ENCODE measurements at places on chromosomes 1 and 21.

DNA sequence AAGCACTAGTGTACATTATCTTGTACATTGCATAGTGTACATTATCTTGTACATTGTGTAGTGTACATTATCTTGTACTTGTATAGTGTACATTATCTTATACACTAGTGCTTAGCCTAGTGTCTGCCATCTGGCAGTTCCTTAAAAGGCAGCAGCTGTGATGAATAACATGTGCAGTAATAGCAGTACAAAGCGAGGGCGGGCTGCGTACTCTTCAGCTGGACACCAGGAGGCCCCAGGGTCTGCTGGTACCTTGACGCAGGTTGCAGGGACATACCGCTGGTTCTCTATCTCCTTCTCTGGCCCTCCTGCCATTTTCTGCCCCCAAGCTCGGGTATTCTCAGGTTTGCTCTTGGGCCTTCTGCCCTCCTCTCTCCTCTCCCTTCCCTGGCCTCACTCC, 149.6 kb downstream of the SEC16B start:
- DNase-seq: no peak

DNA sequence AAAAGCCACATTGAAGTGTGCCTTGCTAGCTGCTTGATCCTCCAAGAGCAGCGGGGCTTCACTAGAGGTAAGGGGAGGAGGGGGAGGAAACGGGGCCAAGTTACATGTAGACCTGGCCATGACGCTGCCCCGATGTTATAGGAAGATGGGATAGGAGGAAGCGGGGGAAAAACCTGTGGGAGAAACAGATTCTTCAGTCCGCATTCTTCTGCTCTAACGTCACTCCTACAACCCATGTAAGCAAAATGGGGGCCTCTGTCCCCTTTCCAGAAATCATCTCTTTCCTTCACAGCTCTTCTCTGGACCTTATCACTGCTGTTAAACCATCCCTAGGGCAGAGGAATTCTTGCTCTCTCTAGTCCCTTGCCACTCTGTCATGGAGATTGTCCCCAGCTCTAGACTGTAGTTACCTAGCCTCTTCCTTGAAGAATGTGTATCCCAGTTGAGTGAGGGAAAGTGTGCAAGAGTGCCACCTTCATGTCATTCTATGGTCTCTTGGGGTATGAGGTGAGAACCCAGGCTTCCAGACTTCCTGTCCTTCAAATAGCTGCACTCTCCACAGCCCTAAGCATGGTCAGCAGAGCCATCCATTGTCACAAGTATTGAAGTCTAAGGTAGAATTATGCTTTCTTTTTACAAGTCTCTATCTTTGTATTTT, 11.4 kb downstream of the PLEKHO1 start:
- no peak for DNase-seq

GRCh38 chr1:167912294-167912693, 1.6 kb downstream of the ADCY10 start:
- DNase-seq: no peak

DNA sequence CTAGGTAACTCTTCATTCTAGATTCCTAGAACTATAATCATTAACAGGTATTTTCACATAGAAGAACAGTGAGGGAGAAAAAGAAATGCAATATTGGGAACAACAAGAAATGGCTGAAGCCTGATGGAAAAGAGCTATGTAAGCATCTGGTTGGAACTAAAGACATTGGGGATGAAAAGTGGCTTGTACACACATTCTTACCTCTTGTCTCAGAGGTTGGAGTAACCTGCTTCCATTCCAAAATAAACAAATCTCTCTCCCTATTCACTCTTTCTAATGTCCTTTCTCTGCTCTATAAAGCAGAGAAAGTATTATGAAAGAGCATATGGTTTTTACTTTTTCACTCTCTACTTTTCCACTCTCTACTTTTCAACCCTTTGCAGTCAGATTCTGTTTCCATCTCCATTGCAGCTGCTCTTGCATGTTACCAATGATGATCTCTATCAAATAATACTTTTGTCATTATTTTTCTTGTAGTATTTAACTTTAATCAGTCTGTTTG, 37.5 kb downstream of the CMPK1 start:
- DNase-seq: no peak

- no peak for DNase-seq
Measured at GRCh38 chr1:173049322-173049633, 1.5 kb downstream of the TNFSF18 start.

DNA sequence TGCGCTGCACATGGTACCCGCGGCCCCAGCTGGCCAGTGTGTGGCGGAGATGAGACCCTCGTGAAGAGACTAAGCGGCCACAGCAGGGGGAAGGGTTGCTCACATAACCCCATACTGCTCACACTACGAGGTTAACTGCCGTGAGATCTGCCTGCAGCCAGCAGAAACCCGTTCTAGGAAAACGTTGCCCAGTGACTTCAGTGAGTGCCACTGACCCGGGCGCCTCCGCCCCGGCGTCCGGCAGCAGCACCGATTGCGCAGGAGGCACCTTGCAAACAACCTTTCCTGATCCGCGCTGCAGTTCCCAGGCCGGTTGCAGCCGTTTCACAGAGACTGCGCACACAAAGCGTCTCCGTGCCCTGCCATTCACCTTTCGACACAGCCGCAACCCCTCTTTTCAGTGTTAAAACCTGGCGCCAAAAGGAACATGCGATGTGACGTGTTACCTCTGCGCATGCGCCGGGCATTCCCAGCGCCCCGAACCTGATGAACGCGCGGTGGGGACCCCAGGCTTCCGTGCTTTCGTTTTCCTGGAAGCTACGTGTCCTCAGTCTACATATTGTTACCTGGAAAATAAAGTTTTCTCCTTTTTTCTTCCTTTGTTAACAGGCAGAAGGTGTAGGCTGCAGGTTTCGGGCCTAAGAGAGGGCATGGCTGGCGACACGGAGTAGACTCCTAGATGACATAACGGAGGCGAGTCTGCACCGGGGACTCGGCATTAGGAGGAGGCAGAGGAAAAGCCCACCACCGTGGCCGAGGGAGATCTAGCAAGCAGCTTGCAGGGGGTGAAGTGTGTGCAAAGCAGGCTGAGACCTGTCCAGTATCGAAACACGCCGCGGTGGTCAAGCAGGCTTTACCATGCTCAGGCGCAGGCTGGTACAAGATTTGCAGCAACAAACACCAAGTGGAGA, 8.9 kb downstream of the VPS26C start:
- DNase-seq: no peak

- no peak for DNase-seq
Measured at GRCh38 chr1:64980745-64981600, 14.6 kb upstream of the JAK1 start.

DNA sequence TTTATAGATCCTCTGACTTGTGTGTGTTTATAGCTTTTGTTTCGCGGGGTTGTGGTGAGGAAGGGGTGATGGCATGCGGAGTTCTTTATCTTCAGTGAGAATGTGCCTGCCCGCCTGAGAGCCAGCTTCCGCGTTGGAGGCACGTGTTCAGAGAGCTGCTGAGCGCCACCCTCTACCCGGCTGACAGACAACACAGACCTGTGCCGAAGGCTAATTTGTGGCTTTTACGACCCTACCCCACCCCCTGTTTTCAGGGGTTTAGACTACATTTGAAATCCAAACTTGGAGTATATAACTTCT, 14.4 kb upstream of the CD101 start:
- no peak for DNase-seq

- DNase-seq: no peak
Measured at GRCh38 chr21:41997657-41998056, 12.5 kb downstream of the ZBTB21 start.

DNA sequence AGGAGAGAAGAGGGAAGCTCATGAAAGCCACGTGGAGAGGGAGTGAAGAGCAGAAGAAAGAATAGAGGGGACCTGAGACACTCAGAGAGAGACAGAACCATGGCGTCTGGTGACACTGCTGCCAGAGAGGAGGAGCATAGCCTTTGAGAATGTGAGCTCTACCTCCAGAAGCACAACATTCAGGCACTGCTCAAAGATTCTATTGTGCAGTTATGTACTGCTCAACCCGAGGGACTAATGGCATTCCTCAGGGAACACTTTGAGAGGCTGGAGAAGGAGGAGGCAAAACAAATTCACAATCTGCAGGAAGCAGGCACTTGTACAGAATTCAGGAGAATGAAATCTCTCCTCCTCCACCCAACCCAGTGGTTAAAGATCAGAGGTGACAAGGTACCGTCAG, 45.1 kb downstream of the BTBD8 start:
- no peak for DNase-seq

DNA sequence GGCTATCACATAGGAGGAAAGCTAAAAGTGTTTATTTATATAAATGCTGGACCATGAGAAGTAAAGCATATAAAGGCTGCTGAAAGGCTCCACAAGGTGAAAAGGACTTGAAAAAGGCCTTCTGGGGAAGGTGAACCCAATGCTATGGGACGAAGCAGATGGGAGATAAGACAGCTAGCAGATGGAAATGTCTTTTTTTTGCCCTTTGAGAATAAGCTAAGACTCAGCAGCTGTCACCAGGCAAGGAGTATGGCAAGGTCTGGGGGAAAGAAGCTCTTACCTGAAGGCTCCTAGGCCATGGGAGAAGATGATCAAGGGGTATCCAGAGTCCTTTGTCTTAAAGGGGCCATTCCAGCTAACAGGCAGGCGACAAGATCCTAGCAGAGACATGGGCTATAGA, 9.9 kb downstream of the PAFAH2 start:
- no peak for DNase-seq

GRCh38 chr21:31354604-31355443, 10.8 kb upstream of the TIAM1 start:
- DNase-seq: no peak

GRCh38 chr1:45925728-45926287, 122.4 kb downstream of the MAST2 start:
- DNase-seq: no peak

GRCh38 chr1:109906160-109906838, 4.3 kb upstream of the CSF1 start:
- DNase-seq: no peak

DNA sequence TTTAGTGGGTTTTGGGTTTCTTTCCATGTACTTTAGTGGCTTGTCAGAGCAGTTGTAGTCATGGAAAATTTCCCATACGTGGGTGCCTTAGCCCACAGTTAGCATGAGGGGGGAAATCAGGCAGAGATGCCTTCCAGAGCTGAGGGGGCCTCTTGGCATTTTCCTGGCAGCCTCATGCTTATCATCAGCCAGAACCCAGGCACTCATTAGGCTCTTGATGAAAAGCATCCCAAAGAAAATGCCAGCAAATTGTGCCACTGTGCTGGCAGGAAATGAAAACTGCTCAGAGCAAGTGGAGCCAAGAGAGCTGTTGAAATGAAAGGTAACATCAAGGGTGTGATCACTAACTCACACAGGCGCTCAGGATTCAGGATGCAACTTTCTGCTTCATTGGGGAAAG, 128.0 kb downstream of the TNNI3K start:
- DNase-seq: no peak

DNA sequence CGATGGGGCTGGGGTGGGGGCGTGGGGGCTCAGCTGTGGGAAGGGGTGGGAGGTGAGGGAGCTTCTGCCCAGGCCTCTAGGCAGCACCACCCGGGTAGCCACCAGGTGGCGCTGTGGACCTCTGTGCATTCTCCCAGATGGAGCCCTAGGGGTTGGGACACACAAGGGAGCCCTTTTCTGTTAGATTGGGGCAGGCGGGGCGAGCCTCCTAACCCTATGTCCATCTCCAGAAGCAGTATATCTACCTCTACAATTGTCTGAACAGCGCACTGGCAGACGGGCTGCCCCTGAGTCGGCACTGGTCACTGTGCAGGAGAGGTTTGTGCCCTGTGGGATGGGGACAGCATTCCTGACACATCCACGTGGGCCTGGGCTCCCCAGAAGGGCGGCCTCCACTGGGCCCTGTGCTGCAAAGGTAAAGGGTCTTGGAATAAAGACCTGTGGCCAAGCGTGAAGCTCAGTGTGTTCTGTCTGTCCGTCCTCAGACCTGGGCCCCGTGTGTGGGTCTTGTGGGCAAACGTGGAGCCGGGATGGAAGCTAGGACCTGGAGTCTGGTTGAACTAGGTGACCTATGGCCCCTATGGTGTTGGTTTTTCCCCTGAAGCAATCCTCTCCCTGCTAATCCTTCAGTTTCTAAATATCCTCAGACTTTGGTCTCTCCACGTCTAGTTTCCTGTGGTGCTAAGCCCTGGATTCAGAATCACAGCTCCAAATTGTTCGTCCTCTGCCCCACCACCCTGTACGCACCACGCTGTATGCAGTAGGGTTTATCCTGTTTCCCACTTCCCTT, 4.4 kb upstream of the LGR6 start:
- DNase-seq: peak; percentile 84

DNA sequence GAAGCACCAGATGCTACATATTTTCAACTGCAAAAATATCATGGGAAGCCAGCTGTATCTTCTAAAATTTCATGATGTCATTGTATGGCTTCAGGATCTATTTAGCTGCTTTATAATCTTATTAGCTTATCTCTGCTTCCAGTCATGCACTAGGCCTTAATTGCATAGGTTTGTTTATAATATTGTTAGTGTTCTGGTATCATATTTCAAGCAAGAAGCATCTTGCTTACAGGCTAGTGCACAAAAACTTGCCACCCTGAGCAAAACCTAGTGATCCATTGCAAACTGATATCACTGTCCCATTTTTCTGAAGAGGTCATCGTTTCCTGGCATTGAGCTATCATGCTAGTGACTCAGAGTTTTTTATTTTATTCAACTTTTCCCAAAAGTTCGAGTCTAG, 15.7 kb upstream of the NRIP1 start:
- DNase-seq: no peak

DNA sequence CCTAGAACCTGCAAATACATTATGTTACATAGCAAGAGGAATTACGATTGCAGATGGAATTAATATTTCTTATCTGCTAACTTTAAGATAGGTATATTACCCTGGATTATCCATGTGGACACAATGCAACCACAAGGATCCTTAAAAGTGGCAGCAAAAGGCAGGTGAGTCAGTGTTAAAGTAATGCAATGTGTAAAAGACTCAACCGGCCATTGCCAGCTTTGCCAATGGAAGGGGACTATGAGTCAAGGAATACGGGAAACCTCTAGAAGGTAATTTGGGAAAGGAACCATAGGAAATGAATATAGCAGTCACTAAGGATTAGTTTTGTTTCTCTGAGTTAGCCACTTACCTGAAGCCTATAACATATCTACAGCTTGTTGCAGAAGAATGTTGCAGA, 692.1 kb upstream of the ZP4 start:
- no peak for DNase-seq

DNA sequence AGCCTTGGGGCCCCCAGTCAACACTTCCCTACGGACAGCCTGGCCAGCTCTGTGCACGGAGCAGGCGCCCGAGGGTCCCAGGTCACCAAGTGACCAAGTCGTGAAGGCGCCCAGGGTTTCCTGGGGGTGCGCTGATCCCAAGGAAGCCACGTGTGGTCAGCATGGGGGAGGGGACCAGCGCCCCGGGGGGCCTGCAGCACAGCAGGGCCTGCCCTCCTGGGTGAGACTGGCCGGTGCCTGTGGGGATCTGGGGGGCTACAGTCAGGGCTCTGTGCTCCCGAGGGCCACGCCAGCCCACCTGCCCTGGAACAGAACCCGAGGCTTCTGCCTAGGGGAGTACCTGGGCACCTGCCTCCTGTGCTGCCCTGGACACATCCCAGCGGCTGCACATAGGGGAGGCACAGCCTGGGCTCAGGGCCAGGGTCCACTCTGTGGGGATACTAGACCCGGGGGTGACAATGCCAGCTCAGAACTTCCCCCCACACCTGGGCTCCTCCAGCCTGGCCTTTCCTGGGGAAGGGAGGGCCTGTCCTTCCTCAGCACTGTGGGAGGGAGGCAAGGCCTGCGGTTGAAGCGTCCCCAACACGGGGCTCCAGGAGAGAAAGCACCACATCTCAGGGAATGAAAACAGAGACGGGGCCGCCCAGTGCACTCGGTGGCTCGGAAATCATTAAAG, 6.2 kb upstream of the POFUT2 start:
- no peak for DNase-seq

- DNase-seq: peak; percentile 44
Measured at GRCh38 chr1:116990612-116991151, 10.9 kb upstream of the CD101 start.
